Fibroblast of skin of right biceps (primary cell): ENCODE measurements at places on chromosomes 16 and 17.

- no peak for DNase-seq
Measured at GRCh38 chr17:42249681-42250446, 26.3 kb downstream of the STAT5B start.

GRCh38 chr16:25916037-25916436 lies 224.3 kb downstream of the HS3ST4 start:
- no peak for DNase-seq

DNA sequence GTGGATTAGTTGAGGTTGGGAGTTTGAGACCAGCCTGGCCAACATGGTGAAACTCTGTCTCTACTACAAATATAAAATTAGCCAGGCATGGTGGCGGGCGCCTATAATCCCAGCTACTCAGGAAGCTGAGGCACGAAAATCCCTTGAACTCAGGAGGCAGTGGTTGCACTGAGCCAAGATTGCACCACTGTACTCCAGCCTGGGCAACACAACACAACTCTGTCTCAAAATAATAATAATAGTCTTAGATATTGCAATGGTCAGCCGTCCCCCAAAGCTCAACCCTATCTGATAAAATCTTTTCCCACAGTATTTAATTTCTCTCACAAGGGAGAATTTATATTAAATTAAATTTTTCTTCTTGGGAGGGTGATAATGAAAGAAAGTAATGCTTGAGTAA lies 169.6 kb downstream of the XYLT1 start:
- DNase-seq = no peak

DNA sequence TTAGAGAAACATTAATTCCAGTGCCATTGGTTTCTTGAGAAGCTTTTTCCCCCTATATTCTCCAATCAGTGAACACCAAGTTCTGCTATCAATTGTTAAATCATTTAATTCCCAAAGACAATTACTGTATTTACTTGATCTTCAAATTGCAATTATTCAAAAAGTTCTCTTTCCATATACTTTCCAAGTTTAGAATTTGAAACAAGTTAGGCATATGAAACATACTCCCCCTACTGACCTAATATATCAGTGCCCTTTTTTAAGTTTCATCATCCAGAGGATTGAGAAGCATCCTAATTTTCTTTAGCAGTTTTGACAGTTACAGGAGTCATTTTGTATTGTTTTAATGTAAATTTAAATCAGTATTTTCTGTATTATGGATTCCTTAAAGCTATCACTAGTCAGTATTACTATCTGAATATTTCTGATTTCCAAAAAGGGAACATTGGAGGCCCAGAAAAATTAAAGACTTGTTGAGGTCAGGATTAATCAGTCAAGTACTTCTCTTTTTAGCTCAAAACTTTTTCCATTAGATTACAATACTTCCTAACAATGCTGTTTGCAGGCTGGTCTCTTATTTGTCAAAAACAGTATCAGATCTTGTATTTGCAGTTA lies 16.3 kb downstream of the MEIOC start:
- peak; percentile 44 for DNase-seq

DNA sequence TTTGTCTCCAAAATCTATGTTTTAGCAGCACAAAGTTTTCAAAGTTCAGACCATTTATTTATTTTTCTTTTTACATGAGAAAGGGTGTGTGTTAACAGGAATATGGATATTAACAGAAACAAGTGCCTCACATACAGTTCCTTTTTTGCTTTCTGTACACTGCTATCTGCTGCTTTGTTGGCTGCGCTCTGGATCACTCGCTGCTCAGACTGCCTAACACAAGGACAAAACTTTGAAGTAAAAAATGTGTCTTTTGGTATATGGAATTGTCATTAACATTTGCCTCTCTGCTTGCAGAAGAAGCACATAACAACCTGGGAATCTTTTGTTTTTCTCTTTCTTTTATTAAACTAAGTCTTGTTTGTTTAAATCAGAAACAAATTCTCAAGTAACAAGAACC lies 262.8 kb downstream of the ZFHX3 start:
- no peak for DNase-seq

DNA sequence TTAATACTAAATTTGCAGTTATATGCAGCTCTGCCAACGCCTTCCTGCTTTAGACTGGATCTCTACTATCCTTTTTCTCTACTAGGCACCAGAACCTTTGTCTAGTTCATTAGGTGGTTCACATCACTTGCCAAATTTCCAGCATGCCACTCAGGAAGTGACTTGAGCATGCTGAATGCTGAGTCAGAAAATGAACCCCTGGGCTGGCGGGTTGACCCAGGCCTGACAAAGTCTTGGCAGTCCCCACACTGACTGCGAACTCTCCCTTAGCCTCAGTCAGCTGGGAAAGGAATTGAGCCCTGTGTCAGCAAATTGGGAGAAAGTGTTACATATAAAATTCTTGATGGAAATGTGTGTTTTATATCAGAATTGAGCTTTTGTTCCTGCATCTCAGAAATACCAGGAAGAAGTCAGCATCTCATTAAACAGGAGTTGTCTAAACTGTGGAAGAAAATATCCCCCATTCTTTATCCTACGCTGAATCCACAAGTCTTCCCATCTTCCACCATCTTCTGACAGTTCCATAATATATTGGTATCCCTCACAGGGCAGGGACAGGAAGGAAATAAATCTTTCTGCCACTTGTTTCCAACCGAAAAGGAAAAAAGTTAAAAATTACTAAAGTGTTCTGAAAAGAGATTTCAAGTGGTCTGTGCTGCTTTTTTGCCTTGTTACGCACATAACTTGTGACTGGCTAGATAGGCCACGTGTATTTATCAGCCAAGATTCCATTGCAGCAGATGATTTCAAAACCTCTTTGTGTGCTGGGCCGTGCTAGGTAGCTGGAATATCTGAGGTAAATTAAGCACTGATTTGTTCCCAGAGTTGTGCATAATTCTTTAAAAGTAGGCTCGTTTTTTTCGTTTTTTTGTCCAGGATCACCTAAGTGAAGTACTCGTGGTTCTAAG lies 16.7 kb upstream of the SLC12A3 start:
- DNase-seq = peak; percentile 80

- no peak for DNase-seq
Measured at GRCh38 chr17:44281570-44281969, 13.6 kb upstream of the SLC4A1 start.

- no peak for DNase-seq
Measured at GRCh38 chr17:39995438-39995837, 14.8 kb downstream of the PSMD3 start.

- no peak for DNase-seq
Measured at GRCh38 chr17:77341069-77341541, 200.3 kb downstream of the SEC14L1 start.

DNA sequence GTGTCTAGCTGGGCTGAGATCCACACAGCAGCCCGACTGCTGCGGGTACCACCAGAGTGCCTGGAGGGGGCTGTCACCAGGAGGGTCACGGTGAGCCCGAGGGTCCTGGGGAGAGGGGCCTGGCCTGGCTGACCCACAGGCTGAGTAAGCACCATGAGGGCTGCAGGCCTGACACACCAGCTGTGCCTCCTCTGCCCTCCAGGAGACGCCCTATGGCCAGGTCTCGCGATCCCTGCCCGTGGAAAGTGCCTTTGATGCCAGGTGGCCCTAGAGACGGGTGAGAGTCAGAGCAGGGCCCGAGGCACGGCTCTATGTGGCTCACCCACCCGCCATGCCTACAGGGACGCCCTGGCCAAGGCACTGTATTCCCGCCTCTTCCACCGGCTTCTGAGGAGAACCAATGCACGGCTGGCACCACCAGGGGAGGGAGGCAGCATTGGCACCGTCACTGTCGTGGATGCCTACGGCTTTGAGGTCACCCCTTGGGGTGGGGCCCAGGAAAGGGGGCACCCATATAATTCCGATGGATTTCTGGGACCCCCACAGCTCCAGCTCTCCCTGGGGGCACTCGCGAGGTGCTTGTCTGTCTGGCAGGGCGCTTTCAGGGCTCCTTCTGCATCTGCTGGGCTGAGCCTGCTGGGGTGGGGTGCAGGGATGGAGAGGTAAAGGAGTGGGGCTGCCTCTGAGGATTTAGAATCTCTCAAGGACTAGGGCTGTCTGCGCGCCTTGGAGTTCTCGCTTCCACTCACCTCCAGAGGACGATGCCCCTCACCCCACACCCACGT lies 7.1 kb downstream of the MYO15B start:
- DNase-seq = no peak

DNA sequence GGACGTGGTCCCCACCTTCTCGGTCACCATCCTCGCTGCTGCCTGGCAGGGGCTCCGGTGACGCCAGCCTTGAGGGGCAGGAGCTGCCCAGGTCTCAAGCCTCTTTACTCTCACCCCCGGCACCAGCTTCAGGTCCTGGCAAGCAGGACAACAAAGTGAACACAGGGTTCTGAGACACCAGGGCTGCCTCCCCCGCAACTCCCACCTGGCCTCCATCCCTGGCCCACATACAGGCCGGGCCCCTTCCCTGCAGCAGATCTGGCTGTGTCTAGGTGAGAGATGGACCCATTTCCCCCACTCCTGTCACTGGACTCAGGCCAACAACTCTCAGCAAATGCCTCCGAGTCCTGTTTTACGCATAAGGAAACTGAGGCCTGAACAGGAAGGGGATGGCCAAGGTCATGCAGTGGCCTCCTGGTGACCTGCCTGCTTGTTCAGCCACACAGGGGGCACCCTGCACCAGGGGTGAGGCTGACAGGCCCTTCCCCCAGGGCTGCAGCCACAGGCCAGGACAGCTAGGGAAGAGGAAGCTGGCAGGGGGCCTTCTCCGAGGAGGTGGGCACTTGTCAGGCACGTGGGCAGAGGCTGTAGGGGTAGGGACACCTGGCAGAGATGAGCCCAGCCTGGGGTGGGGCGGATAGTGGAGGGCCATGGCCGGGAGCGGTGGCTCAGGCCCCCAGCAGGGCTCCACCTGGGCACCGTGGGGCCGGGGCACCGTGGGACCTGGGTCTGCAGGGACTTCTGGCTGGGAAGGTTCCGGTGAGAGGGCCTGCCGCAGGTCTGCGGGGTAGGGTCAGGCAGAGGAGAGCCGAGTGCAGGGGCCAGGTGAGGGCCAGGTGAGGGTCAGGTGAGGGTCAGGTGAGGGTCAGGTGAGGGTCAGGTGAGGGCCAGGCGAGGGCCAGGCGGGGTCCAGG lies 46.7 kb upstream of the PVALEF start:
- no peak for DNase-seq

- DNase-seq = no peak
Measured at GRCh38 chr16:56916571-56917403, 15.2 kb upstream of the HERPUD1 start.

- DNase-seq = peak; percentile 58
Measured at GRCh38 chr17:66445229-66445628, 142.8 kb downstream of the PRKCA start.

- DNase-seq = no peak
Measured at GRCh38 chr16:58125781-58126335, 3.3 kb downstream of the CFAP20 start.

GRCh38 chr17:48510761-48511604 lies 19.8 kb downstream of the HOXB1 start:
- DNase-seq = peak; percentile 65

DNA sequence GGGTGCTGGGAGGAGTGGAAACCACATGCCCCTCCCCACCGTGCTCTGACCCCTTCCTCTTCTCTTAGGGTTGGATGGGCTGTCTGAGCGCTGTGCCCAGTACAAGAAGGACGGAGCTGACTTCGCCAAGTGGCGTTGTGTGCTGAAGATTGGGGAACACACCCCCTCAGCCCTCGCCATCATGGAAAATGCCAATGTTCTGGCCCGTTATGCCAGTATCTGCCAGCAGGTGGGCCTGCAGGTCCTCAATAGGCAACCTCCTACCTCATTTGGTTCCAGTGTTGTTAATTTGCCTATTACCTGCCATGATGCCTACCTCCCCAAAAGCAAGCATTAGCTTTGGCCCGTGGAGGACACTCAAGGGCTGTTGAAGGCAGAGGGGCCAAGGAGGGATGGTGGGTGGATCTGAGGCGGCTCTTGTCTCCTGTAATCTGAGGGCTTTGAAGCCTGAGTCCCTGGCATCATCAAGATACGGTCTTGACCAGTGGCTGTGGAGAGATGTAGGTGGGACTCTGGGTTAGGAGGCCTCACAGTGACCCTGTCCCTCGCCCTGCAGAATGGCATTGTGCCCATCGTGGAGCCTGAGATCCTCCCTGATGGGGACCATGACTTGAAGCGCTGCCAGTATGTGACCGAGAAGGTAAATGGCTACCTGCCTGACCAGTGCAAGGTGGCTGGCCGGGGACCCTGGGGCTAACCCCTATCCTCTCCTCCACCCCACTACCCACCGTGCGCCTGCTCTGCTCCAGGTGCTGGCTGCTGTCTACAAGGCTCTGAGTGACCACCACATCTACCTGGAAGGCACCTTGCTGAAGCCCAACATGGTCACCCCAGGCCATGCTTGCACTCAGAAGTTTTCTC lies 3.4 kb downstream of the ALDOA start:
- DNase-seq = no peak

DNA sequence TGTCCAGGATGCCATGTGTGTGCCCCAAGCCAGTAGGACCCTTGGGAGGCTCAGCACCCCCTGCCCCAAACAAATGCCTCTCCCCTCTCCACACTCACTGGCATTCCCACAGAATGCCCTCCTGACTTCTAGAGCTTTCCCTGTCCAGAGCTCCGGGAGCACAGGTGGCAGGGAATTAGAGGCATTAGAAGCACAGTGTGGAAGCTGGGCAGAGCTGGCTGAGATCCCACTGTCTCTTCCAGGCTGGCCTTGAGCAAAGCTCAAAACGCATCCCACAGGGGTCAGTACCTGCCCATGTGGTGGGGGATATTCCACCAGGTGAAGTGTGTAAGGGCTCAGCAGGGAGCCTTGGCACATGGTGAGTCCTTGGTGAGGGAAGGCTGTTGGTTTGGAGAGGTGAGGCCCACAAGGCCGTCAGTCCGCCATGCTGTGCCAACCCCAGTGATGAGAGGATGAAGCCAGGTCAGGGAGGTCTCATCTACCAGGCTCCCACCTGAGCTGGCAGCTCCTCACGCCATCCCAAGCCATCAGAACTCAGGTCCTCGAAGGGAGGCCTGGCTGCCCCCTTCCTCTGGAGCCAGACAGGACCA lies 18.1 kb downstream of the ENDOV start:
- DNase-seq = no peak

DNA sequence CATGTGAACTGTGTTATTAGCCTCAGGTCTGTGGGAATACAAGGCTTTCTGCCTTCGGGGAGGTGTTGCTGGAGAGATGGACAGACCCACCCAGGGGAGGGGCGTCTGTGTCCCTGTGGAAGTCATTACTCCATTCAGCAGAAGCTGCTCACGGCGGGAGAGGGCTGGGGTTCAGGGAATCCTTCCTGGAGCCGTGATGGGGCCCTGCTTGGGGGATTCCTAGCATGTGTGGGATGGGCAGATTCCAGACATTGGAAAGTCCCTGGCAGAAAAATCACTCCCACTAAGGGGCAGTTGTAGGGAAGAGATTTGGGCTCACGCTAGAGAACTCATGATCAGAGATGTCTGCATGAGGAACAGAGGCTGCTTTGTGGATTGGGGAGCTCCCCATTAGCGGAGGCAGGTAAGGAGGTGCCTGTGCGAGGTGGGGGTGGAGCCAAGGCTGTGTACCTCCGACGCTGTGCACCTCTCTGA lies 56.3 kb upstream of the IL34 start:
- DNase-seq = peak; percentile 49
